ENCODE measurements at places on chromosomes 11 and 22.

GRCh38 chr11:66478729-66479393 is 1.4 kb upstream of the DPP3 start:
- DNase-seq, result no peak

DNA sequence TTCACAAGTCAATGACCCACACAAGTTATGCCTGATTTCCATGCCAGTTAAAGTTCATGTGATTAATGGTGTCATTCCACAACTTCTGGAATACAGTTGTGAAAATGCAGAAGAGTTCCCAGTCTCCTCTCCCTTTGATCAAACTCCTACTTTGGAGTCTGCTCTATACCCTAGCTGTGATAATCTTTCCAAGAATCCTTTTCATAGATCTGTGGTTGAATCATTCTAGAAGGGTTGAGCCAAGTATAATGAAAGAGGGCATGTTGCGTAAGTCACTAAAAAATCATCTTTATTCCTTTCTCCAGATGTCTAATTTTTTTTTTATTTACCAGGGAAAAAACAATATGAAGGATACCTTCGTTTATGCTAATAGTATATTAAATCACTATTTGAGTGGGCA is 89.7 kb upstream of the CARD18 start:
- DNase-seq, result no peak

GRCh38 chr22:46674906-46675305 is 54.7 kb downstream of the GRAMD4 start:
- DNase-seq, result no peak

DNA sequence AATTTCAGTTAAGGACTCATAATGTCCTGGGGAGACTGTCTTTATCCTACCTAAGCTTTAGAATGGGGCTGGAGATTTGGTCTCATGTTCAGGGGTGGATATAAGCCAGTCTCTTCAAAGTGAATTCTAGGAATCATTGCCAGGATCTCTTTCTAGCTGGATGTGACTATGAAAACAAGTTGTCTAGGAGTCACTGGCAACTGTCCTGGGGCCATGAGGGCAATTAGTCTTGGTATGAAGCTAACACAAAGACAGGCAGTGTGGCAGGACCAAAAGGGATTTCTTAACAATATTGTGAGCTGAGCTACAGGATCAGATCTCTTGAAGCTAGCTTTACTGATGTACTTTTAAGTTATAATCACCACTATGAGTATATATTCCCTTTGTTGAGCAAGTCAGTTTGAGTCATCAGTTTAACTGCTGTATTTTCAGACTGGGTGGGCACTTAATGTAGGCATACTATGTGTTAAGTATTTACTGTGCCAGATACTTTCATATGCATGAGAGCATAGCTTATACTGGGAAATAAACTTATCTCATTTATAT is 390.0 kb upstream of the CCDC90B start:
- no peak for DNase-seq

DNA sequence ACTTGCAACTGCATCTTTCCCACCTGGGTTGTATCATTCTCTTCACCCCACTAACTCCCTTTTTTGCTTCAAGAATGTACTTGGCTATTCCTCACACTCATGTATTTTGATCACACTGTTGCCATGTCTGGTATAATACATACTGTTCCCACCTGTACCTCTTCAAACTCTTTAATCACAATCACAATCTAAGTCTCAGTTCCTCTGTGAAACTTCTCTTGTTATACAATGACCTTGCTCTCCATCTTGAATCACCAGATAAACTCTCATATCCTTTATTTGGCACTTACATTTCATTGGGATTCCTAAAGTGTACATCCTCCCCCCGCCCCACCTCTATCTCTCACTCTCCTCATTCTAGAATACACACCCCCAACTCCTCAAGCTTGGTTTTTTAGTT is 516.0 kb upstream of the CHORDC1 start:
- no peak for DNase-seq

- DNase-seq, result no peak
Measured at GRCh38 chr11:32052215-32052614, 38.7 kb upstream of the RCN1 start.

GRCh38 chr11:60336767-60337391 is 9.8 kb downstream of the MS4A6E start:
- no peak for DNase-seq
